ENCODE measurements at places on chromosomes 11 and 22. TPM values are rescaled to one million over a fixed set of nuclear protein-coding genes. Genes with fewer than 3 reads are reported as not detected.

The GSTT2B gene
- 8.5 TPM for polyA plus RNA-seq

The PLAAT3 gene
- 158 TPM for polyA plus RNA-seq

The OR51I1 gene
- polyA plus RNA-seq: not detected

The CRYBB3 gene
- 0.11 TPM for polyA plus RNA-seq

- no peak for DNase-seq
These were observed 2.3 kb upstream of the SLC25A1 start for GRCh38 chr22:19180740-19181410.

DNA sequence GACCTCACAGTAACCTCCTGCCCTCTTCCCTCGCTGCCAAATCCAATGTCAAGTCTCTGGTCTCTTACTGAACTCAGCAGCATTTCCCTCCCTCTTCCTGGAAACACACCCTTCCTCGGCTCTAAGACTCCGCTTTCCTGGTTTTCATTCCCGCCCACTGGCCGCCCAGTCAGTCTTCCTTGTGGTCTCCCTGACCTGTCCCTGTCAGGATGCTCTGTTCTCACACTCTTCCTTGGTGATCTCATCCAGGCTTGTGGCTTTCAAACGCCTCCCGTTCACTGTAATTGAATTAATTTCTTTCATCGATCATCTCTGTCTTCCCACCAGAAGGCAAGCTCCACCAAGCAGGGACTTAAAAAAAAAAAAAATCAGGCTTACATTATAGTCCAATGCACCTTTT, 33.5 kb downstream of the MYO18B start:
- no peak for DNase-seq
